ENCODE measurements at places on chromosomes 5 and 9.

GRCh38 chr5:58677650-58678049 is 94.8 kb downstream of the RAB3C start:
- H3K27ac ChIP-seq: no peak overlapping the region
- no peaks in the 10 kb centered on the region for H3K27me3 ChIP-seq
- DNase-seq: no peak
- no peaks in the 10 kb centered on the region for H3K36me3 ChIP-seq
- H3K4me3 ChIP-seq: no peak overlapping the region

DNA sequence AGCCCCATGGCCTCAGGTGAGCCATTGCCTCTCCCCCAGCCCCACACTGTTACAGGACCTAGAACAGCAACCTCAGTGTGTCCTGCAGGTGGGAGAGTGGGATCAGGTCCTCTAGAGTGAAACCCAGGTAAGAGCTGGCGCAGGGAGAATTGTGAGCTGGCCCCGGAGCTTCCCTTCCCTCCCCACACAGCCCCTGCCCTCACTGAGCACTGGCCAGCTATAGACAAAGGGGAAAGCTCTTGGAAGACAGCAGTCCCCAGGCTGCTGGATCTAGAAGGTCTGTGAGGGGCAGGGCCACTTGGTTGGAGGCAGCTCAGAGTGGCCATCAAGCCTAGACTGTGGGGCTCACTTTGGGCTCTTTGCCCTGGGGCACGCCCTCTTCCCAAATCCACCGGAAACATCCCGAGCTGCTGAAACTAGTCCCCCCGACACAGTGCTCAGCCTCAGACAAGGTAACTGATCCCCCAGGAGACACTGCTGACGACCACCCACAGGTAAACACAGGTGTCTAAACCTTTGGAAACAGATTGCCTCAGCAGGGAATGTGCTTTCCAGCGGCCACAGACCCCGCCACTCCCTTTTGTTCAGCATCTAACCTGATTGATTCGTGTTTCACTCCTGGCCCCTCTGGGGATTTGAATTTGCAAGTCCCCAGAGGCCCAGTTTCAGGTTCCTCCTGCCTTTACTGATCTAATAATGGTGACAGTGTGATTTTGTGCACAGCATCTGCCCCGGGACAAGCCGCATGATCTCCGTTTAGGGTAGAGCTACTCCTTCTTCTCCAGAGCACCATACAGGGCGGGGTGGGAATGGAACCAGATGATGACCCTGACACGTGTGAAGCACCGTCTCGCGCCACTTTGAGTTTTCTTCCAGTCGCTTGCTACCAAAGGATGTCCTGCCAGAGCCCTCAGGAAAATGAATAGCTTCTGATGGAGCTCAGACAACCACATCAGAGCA is 42.2 kb upstream of the ADAMTS2 start:
- H3K4me3 ChIP-seq: no peak overlapping the region
- no peaks in the 10 kb centered on the region for H3K4me1 ChIP-seq
- no peaks in the 10 kb centered on the region for H3K36me3 ChIP-seq
- no peak for DNase-seq
- H3K27me3 ChIP-seq: no peaks in the 10 kb centered on the region
- H3K27ac ChIP-seq: no peak overlapping the region

DNA sequence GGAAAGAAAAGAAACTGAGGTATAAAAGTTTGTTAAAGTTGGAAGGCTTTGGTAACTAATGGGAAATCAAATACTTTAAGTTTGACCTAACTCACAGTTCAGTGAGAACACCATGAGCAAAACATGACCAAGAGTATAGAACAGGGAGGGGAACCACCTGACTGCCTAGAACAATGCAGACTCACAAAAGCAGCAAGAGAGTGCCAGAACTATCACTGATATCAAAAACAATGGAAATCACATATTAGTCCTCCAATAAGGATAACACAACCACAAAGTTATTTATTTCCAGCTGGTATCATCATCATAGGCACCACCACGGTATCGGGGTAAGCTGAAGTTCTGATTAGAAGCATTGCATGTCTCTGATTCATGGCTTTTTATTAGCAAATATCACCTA is 77.5 kb downstream of the TRPM6 start:
- H3K27me3 ChIP-seq: no peaks in the 10 kb centered on the region
- H3K27ac ChIP-seq: no peak overlapping the region
- no peak overlapping the region for H3K4me3 ChIP-seq

DNA sequence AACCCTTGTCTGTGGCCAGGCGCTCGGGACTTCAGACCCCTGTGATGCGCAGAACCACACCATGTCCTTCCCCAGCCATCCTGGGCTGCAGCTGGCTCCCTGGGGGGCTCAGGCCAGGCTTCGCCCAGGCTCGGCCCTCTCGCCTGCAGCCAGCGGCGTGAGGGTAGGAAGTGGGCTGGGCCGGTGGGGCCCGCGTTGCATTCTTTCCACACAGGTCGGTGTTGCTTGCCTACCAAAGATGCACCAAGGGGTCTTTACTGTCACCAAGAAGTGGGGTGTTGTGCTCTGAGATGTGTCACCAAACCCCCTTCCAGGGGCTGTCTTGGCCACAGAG is 48.3 kb upstream of the RNF130 start:
- no peaks in the 10 kb centered on the region for H3K27me3 ChIP-seq
- no peaks in the 10 kb centered on the region for H3K4me1 ChIP-seq
- H3K27ac ChIP-seq: no peak overlapping the region
- H3K4me3 ChIP-seq: no peak overlapping the region

GRCh38 chr5:145908206-145908960 is 28.0 kb upstream of the SH3RF2 start:
- H3K4me3 ChIP-seq: no peak overlapping the region
- H3K4me1 ChIP-seq: no peaks in the 10 kb centered on the region
- H3K27me3 ChIP-seq: no peaks in the 10 kb centered on the region

- H3K4me3 ChIP-seq: no peak overlapping the region
- H3K27me3 ChIP-seq: no peaks in the 10 kb centered on the region
- H3K36me3 ChIP-seq: no peaks in the 10 kb centered on the region
Measured at GRCh38 chr9:102072059-102072764, 333.8 kb upstream of the GRIN3A start.

DNA sequence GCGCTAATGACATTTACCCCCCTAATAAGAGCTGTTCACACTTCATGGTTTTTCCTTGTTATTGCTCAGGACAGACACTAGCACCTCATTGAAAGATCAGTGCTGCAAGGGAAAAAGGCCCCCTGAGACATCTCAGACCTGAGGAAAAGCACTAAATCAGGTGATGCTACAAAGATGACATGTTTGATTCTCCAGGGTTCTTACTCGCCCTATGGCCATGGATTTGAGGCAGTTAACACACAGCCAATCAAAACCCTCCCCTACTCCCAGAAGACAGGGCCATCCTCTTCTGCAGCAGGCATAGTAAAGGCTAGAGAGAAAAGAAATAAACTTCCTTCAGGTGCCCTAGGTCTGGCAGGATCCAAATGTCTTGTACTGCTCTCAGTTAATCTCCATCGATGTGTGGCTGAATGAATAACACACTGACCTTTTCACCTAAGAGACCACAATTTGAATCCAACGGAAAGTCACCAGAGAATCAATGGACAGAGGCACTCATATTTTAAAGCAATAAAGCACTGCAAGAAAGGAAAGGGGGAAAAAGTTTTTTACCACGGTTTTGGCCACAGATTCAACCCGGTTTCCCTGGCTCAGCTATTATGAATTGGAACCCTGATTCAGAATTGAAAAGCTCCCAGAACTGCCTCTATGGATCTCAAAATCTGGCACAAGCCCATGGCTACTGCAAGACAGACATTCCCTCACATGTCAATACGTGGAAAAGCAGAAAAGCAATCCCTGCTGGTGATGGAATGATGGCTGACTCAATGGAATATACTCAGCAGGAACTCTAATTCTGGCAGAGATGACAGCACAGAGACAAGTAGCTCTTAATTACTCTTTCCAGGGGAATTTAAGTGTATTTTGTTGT is 329.5 kb downstream of the BNC2 start:
- H3K36me3 ChIP-seq: no peaks in the 10 kb centered on the region
- no peak overlapping the region for H3K4me3 ChIP-seq
- peaks cover 4% of the 10 kb centered on the region for H3K4me1 ChIP-seq
- no peaks in the 10 kb centered on the region for H3K27me3 ChIP-seq
- no peak overlapping the region for H3K27ac ChIP-seq
- DNase-seq: no peak

DNA sequence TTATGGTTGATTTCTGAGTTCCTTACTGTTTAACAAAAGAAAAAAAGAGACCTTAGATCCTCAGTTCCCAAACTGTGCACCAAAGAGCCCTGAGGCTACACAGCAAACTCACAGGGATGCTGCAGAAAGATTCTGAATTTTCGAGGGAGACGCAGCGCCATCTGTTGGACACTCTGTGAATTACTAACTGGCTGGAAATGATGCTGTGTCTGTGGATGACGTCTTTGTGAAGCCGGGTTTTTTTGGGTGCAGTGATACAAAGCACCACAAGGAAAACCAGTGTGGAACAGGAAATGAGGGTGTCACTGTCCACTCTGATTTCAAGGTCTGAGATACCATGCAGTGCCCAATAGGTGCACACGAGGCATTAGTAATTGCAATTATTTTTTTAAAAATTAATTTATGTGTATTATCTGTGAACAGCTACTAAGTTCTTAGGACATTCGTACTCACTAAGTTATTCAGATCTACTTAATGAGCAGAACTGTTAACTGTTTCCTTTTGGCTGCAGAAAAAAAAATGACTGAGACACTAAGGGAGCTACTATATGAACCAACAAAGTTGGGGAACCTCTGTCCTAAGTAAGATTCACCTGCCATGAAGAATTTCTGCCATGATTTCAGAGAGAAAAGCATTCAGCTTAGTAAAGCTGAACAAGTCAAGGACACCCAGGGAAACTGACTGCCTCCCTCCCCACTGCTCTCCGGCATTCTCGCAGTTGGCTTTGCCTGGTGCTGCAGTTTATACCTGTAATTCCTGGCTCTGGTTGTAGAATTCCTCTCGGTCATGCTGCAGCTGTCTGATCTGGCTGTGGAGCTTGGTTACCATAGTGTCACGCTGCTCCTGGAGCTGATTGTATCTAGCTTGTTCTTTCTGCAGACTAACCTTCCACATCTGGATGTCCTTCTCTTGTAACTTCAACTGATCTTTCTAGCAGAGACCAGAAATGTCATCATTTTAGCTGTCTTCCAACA is 23.4 kb downstream of the SPACA9 start:
- H3K4me1 ChIP-seq: no peaks in the 10 kb centered on the region
- H3K36me3 ChIP-seq: no peaks in the 10 kb centered on the region
- no peaks in the 10 kb centered on the region for H3K27me3 ChIP-seq
- no peak overlapping the region for H3K4me3 ChIP-seq
- no peak overlapping the region for H3K27ac ChIP-seq

GRCh38 chr9:93592008-93592642 is 15.7 kb downstream of the PHF2 start:
- DNase-seq: no peak
- H3K4me1 ChIP-seq: peaks cover 32% of the 10 kb centered on the region
- H3K4me3 ChIP-seq: no peak overlapping the region
- no peak overlapping the region for H3K27ac ChIP-seq

DNA sequence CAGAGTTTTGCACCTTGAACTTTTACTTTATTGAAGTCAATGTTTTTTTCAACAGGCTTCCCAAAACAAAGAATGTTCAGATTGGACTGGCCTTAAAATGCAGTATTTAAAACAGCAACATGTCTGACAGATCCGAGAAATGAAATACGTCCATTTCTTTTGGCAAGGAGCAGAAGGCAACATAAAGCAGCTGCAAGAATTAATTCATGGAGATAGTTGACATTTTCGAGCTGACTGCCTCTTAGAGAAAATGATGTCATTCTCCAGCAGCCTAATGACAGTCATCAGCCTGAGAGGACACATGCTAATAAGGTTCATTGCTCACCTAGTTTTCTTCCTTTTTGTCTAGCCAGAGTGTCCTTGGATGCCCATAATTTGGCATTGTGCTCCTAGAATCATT is 232.2 kb upstream of the SEMA6A start:
- no peaks in the 10 kb centered on the region for H3K27me3 ChIP-seq
- no peaks in the 10 kb centered on the region for H3K4me1 ChIP-seq
- no peaks in the 10 kb centered on the region for H3K36me3 ChIP-seq
- H3K27ac ChIP-seq: no peak overlapping the region
- H3K4me3 ChIP-seq: no peak overlapping the region

DNA sequence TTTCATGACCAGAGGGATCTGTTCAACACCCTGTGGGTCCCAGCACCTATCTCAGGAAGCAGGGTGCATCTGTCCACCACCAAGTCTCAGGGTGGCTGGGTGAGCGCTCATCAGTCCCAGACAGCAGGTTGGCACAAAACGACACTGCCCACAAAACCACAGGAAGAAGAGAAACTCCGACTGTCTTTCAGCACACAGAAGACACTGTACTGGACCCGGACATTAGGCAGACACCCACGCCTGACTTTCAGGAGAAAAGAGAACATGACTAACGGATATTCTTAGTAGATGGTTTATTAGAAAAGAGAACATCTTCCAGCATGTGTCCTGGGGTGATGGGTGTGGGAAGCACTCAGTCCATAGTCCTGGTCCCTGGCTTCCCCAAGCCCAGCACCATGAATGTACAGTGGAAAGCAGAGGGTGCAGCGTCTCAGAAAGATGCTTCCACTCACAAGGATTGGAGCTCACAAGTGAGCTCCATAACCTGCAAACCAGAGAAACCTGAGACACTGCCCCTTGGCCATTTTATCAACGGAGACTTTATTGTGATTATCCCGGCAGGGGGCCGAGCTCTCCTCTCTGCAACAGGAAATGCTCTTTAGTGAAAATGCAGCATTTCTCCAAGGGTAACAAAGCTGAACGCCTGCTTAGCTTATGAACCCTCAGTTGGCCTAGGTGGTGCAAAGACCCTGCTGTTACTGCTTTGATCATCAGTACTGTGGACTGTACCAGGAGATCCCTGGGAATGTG is 35.8 kb upstream of the LCP2 start:
- H3K27me3 ChIP-seq: no peaks in the 10 kb centered on the region
- H3K36me3 ChIP-seq: no peaks in the 10 kb centered on the region
- no peak overlapping the region for H3K27ac ChIP-seq

DNA sequence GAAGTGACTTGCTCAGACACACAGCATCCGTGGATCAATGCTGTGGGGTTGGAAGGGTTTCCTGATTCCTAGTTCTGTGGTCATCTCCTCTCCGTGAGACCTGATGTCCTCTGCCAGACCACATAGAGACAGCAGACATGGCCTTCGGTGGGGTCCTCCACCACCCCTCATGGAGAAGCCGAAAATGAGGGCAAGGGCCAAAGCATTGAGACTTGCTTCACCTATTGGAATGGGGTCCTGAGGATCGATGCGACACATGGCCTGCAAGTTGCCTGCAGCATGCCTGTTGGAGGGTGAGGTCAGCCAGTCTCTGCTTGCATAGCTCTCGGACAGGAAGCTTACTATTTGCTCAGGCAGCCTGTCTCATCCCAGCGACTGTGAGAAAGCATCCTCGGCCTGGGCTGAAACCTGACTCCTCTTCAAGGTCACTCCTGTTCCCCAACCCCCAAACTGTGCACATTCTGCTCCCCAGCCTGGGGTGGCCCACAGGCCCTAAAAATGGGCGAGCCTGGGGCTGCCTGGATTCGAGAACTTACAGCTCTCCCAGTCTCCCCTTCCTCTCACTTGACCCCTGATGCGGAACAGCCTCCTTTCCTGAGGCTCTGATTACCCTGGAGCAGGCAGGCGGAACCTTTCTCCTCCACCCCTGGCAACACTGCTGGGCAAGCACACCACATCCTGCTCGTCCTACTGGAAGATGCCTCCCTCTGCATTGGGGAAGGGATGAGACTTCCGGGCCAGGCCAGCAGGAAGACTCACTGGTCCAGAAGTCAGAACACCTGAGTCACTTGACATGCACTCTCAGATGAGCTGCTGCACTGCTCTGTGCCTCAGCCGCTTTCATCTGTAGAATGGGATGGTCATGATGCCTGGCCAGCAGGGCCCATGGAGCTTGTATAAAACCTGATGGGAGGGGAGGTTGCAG is 186.9 kb downstream of the RGS3 start:
- H3K36me3 ChIP-seq: no peaks in the 10 kb centered on the region
- H3K27me3 ChIP-seq: no peaks in the 10 kb centered on the region
- H3K27ac ChIP-seq: peak overlapping the region; percentile 75
- H3K4me3 ChIP-seq: no peak overlapping the region
- DNase-seq: no peak

Data from hepatocyte (in vitro differentiated cells).